Right renal cortex interstitium (tissue), 3 donors: ENCODE measurements at places on chromosomes 1 and 21. TPM values are rescaled to one million over a fixed set of nuclear protein-coding genes. Genes with fewer than 3 reads are reported as not detected.

GRCh38 chr1:205512059-205513045, 7.9 kb downstream of the CDK18 start:
- no peak for DNase-seq

GRCh38 chr1:151828921-151829320, 2.7 kb downstream of the RORC start:
- DNase-seq = no peak

GRCh38 chr1:155773221-155773620, 83.8 kb downstream of the GON4L start:
- DNase-seq = no peak

DNA sequence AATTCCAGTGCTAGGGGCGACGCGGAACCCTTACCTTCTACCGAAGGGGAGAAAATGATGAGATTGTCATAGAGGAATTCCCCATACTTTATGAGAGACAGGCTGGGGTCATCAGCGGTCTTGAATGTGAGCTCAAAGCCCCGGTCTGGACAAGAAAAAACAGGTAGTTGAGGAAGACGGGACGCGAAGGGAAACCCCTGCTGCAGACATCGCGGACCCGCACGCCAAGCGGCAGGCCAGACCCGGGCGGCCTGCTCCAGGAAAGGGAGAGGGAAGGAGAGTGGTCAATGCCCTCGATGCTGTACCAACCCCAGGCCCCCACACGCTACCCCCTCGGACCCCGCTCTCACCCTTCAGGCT, 342 bp downstream of the DDOST start:
- no peak for DNase-seq

The KRTAP21-2 gene
- not detected for polyA plus RNA-seq

The NPL gene
- polyA plus RNA-seq = 7.1 TPM
